ENCODE measurements at places on chromosomes 11 and 22.

- no peak for DNase-seq
Observed at GRCh38 chr11:30800904-30801303, 214.8 kb upstream of the MPPED2 start.

DNA sequence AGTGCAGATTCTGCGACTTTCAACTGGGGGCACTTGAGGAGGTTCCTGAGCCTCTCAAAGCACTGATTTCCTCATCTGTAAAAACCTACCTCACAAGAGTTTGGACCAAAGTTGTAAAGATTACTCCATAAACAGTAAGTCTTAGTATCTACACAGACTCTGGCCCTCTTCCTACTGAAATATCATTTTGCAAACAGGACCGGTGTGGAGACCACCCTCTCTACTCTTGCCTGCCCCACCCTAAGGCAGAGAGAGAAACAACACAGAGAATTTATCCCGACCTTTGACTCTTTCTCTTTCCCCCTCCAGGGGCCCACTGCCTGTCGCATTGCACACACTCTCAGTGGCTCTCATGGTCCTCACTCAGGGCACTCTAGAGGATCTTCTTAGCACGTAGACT is 117.9 kb upstream of the LDLRAD3 start:
- DNase-seq = no peak

DNA sequence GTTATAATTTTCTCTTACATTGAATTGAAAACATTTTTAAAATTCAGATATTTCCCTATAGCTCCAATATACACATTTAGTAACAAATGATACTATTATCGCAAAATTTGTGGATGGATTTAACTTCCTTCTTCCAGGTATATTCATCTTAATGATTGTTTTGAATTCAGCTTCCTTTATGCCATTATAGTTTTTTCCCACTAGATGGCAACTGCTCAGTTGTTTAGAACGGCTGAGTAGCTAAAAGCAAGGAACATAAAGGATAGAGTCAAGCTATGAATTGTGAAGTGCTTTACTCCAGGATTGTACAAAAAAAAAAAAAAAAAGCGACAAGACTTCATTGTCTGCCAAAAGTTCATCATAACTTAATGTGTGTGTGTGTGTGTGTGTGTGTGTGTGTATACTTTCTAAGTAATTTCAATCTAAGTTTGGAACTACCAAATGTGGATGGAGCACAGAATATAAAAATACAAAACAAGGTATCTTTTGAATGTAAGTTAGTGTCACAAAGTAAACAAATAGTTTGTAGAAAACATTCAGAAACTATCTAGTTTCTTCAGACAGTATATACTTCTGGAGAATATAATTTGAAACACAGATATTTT is 846.4 kb downstream of the DLG2 start:
- DNase-seq = peak; percentile 47

DNA sequence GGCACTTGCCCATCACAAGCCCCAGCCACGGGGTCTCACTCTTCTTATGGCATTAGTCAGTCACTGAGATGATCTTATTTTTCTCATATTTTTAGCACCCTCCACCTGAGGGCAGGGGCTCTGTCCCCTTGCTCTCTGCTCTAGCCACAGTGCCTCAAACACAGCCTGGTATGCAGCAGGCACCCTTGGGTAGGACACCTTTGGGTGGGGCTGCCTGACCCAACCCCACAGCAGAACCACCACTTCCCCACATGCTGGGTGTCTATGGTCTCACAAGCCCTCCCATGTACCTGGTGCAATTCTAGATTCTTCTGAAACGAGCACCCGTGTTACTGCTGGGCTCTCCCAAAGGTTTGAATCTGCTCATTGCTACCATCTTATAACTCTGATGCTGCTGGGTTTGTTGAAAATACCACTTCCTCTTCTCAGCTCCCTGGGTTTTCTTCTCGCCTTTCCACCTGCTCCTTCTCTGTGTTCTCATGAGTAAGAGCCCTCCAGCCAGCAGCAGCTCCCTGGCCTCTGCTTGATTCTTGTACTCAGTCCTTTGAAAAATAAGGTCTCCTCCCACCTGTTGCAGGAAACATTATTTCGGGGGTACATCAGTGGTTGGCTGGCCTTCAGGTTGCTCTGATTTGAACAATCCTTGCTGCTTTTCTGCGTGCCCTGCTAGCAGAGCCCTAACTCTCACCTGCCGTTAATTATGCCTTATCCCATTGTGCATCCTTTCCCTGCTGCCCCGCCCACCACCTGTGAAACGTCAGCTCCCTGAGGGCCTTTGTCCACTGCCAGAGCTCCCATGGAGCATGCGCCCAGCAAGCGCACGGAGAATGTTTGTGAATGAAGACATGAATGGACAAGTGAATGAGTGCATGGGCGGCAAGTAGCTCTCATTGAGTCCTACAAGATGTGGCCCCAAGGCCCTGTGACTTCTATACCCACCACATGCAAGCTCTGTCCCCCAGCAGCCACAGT is 1181.6 kb downstream of the TBC1D22A start:
- DNase-seq = no peak

DNA sequence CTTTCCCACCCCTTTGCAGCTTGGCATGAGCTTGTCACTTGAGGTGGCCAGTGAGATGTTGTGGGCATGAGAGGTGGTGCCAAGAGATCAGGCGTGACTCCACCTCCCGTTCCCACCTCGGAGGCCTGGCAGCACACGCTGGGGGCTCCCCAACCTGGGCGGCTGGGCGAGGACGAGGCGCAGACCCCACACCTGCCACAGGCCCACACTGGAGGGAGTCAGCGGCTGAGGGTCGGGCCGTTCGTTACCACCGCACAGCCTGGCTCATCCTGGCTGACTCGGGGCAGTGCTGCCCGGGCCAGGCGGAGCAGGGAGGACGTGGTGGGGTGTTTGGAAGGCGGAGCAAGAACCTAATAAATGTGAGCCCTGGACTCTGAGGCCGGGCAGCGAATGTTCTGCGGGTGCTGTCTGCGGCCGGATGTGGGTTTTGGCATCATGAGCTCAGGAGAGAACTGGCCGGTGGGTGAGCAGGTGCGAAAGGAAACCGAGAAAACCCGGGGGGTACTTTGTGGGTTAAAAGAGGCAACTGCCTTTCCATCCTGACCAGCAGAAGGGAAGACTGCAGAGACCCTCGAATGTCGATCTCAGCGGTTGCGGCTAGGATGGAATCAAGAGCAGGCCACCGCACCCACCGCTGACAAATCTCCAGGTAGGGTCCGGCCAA is 10.2 kb upstream of the IFITM3 start:
- no peak for DNase-seq

Data from astrocyte of the spinal cord (primary cell).